Left ventricle myocardium inferior (tissue), 1 donor: ENCODE measurements at places on chromosomes 5 and 9.

- H3K4me1 ChIP-seq, result peaks cover 20% of the 10 kb centered on the region
- H3K27me3 ChIP-seq, result peaks cover 73% of the 10 kb centered on the region
- no peaks in the 10 kb centered on the region for H3K36me3 ChIP-seq
Observed at GRCh38 chr9:126702151-126703001, 88.6 kb downstream of the LMX1B start.

GRCh38 chr9:93365427-93366118, 85.9 kb upstream of the FAM120A start:
- no peak for DNase-seq
- no peak overlapping the region for H3K27ac ChIP-seq
- no peaks in the 10 kb centered on the region for H3K4me1 ChIP-seq
- peaks cover 4% of the 10 kb centered on the region for H3K27me3 ChIP-seq

- H3K27me3 ChIP-seq, result no peaks in the 10 kb centered on the region
- peak overlapping the region; percentile 76 for H3K27ac ChIP-seq
- H3K4me1 ChIP-seq, result peaks cover 40% of the 10 kb centered on the region
- peak; percentile 63 for DNase-seq
Observed at GRCh38 chr5:170632985-170633234, 129.1 kb downstream of the KCNIP1 start.

- H3K4me3 ChIP-seq, result no peak overlapping the region
- no peak overlapping the region for H3K27ac ChIP-seq
- no peak for DNase-seq
- peaks cover 8% of the 10 kb centered on the region for H3K4me1 ChIP-seq
- H3K36me3 ChIP-seq, result peaks cover 5% of the 10 kb centered on the region
- peaks cover 51% of the 10 kb centered on the region for H3K27me3 ChIP-seq
Observed at GRCh38 chr9:133429641-133430161, 7.5 kb downstream of the ADAMTS13 start.

GRCh38 chr5:93117751-93118531, 463.1 kb downstream of the NR2F1-AS1 start:
- H3K36me3 ChIP-seq, result no peaks in the 10 kb centered on the region
- no peak overlapping the region for H3K27ac ChIP-seq
- H3K4me3 ChIP-seq, result no peak overlapping the region
- H3K4me1 ChIP-seq, result peaks cover 8% of the 10 kb centered on the region
- DNase-seq, result no peak

- H3K27me3 ChIP-seq, result no peaks in the 10 kb centered on the region
- H3K4me1 ChIP-seq, result peaks cover 42% of the 10 kb centered on the region
- H3K36me3 ChIP-seq, result no peaks in the 10 kb centered on the region
- H3K4me3 ChIP-seq, result no peak overlapping the region
- H3K27ac ChIP-seq, result peak overlapping the region; percentile 24
Observed at GRCh38 chr5:139969318-139969717, 73.8 kb downstream of the NRG2 start.

- no peak for DNase-seq
- H3K4me1 ChIP-seq, result peaks cover 56% of the 10 kb centered on the region
- peak overlapping the region; percentile 22 for H3K27ac ChIP-seq
- H3K4me3 ChIP-seq, result no peak overlapping the region
- H3K36me3 ChIP-seq, result no peaks in the 10 kb centered on the region
Observed at GRCh38 chr9:71681104-71681707, 87.1 kb downstream of the CEMIP2 start.

DNA sequence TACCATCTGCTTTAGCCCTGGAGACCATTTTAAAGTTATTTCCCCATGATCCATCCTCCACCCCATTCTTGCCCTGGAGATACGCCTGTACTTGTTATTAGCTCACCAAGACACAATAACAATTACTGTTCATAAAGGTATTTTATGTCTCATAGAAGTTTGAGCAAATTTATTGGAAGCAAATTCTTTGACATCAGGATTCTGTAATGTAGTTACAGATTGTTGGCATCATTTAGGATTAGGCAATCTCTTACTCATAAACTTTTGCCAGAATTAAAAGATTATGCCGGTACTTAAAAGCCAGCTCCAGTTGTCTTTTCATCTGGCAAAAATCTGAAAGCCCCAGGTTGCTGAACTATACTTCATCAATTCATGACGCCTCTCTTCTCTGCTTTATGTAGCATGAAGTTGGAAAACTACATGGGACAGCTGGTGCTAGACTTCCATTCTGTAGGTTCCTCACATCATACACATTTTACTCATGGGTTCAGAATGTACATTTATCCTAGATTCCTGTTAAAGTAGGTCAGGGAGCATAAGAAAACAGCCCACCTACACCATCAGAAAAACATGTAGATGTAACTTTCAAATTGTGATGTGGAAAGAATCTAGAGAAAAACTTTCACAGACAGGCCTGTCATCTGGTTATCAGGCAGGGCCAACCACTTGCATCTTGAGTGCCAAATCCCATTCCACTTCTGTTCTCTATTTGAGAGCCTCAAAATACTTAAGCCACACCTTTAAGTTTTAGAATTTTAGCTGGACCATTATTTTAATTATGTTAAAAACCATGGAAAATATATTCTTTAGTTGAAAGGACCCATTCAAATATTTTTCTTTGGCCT, 14.0 kb downstream of the ATP10B start:
- H3K27ac ChIP-seq, result no peak overlapping the region
- no peaks in the 10 kb centered on the region for H3K4me1 ChIP-seq
- H3K36me3 ChIP-seq, result no peaks in the 10 kb centered on the region

DNA sequence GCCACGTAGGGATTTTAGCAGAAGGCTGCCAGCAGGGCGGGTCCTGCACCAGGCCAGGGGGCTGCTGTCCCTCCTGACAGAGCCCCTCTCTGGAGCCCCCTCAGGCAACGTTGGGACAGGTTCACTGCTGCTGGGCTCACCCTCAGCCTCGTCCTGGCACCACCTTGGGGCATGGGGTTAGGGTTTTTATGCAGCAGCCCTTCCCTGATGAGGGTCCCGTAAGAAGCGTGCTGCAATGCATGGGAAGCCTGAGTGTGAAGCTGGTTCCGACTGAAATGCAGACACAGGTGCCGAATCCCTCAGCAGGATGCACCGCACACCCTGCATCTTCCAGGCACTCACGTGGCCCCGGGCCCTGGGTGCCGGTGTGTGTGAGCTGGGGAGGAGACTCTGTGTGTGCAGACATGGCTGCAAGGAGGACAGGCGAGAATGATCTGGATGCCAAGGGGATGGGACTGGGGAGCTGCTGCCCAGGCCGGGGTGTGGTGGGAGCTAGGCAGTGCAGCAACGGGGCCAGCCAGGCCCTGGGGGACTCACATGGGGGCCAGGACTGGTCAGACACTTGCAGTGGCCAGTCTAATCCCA, 27.1 kb downstream of the ZDHHC11B start:
- H3K36me3 ChIP-seq, result no peaks in the 10 kb centered on the region
- H3K4me3 ChIP-seq, result peak overlapping the region; percentile 27
- H3K27ac ChIP-seq, result peak overlapping the region; percentile 96

DNA sequence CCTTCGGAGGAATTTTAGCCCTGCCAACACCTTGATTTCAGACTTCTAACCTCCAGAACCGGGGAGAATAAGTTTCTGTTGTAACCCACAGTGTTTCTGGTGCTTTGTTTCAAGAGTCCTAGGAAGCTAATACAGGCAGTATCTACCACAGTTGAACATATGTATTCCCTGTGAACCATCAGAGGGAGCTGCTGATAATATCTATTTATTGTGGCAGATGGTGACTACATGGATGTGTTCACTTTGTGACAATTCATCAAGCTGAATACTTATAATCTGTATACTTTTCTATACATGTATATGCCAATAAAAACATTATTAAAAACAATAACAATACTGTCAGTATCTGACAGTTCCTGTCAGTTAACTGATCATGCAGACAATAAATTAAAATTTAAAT, 137.2 kb upstream of the GNA14 start:
- no peak overlapping the region for H3K27ac ChIP-seq
- H3K36me3 ChIP-seq, result no peaks in the 10 kb centered on the region
- H3K4me1 ChIP-seq, result peaks cover 5% of the 10 kb centered on the region
- no peak overlapping the region for H3K4me3 ChIP-seq
- no peaks in the 10 kb centered on the region for H3K27me3 ChIP-seq

- H3K36me3 ChIP-seq, result no peaks in the 10 kb centered on the region
- no peak overlapping the region for H3K27ac ChIP-seq
- no peak overlapping the region for H3K4me3 ChIP-seq
- H3K4me1 ChIP-seq, result no peaks in the 10 kb centered on the region
- no peaks in the 10 kb centered on the region for H3K27me3 ChIP-seq
- DNase-seq, result no peak
Observed at GRCh38 chr5:145803112-145804004, 31.8 kb downstream of the PRELID2 start.

GRCh38 chr9:122158202-122158601, 1.4 kb downstream of the NDUFA8 start:
- H3K4me1 ChIP-seq, result peaks cover 68% of the 10 kb centered on the region
- H3K36me3 ChIP-seq, result no peaks in the 10 kb centered on the region
- peak overlapping the region; percentile 85 for H3K4me3 ChIP-seq
- DNase-seq, result no peak
- no peaks in the 10 kb centered on the region for H3K27me3 ChIP-seq

- DNase-seq, result no peak
- H3K36me3 ChIP-seq, result no peaks in the 10 kb centered on the region
- no peaks in the 10 kb centered on the region for H3K27me3 ChIP-seq
- H3K4me1 ChIP-seq, result no peaks in the 10 kb centered on the region
- no peak overlapping the region for H3K27ac ChIP-seq
- no peak overlapping the region for H3K4me3 ChIP-seq
Observed at GRCh38 chr5:63690546-63690945, 271.7 kb downstream of the HTR1A start.

GRCh38 chr5:15483351-15484097, 16.5 kb upstream of the FBXL7 start:
- no peak overlapping the region for H3K4me3 ChIP-seq
- DNase-seq, result no peak
- no peak overlapping the region for H3K27ac ChIP-seq
- H3K36me3 ChIP-seq, result no peaks in the 10 kb centered on the region
- no peaks in the 10 kb centered on the region for H3K27me3 ChIP-seq

DNA sequence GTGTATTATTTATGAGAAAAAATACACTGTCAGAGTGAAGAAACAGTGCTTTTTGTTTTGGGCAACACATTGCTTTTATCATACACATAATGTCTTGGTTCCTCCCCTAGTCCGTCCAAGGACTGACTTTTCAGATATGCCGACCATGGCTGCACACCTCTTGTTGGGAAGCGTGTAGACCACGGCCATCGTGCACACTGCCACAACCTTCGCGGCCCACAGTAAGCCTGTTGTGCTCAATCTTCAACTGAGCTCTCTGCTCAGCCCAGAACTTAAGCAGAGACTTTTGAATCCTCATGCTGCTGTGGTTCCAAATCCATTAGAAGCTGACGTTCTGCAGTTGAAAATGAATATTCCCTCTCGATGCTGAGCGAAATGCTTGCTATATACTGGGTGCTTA, 157.6 kb upstream of the IRX2 start:
- H3K36me3 ChIP-seq, result no peaks in the 10 kb centered on the region
- H3K4me3 ChIP-seq, result no peak overlapping the region
- no peak overlapping the region for H3K27ac ChIP-seq
- no peaks in the 10 kb centered on the region for H3K4me1 ChIP-seq

DNA sequence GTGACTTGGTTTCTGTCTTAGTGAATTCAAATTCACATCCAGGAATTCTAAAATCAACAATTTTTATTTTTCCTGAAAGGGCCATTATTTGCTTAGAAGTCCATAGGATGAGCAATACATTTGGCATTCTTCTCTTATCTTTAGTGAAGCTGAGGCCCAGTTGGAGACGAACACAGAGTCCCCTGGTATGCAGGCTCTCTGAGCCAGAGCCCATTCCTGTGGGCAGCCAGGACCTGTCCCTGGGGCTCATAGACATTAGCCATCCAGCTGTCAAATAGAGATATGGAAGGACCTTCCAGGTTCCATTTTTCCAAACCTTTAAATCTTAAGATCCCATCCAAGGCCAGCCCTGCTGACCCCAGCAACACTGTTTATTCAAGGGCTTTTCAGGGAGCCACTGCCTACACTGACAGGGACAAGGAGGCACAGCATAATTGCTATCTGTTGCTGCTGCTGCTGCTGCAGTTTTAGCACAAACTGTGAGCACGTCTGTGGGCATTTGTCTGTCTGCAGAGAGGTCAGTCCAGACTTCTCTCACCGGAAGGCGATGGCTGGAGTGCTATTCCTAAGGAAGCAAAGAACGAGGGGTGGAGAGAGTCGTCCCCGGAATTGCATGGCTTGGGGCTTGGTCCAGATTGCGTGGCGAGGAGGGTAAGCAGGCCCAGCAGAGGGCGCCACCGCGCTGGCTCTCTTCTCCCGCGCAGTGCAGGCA, 639.0 kb downstream of the CCDC171 start:
- peak; percentile 78 for DNase-seq
- peaks cover 10% of the 10 kb centered on the region for H3K4me1 ChIP-seq
- peak overlapping the region; percentile 19 for H3K4me3 ChIP-seq
- no peaks in the 10 kb centered on the region for H3K36me3 ChIP-seq

DNA sequence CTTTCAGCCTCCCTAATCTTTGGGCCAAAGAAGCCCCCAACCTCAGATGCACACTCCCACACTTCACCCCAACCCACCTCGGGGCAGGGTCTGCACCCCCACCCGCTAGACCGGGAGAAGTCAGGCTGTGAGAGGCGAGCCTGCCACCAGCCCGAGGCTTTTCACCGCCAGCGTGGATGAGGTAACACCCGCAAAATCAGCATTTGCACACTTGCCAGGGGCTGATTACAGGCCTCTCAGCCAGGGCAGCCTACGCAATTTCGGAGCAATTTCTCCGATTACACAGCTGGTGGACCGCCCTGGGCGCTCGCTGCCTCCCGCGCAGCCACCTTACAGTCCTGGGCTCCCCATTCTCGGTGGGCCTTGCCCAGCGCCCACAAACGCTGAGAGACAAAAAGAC, 68.5 kb downstream of the FOXD1 start:
- H3K27me3 ChIP-seq, result peaks cover 99% of the 10 kb centered on the region
- H3K4me1 ChIP-seq, result peaks cover 16% of the 10 kb centered on the region
- no peak for DNase-seq
- H3K4me3 ChIP-seq, result no peak overlapping the region
- no peaks in the 10 kb centered on the region for H3K36me3 ChIP-seq

GRCh38 chr5:148951612-148952011, 111.2 kb downstream of the SH3TC2 start:
- no peaks in the 10 kb centered on the region for H3K36me3 ChIP-seq
- DNase-seq, result no peak
- no peak overlapping the region for H3K4me3 ChIP-seq
- peaks cover 20% of the 10 kb centered on the region for H3K4me1 ChIP-seq
- no peak overlapping the region for H3K27ac ChIP-seq
- no peaks in the 10 kb centered on the region for H3K27me3 ChIP-seq

GRCh38 chr9:12697719-12698118, 4.5 kb downstream of the TYRP1 start:
- no peaks in the 10 kb centered on the region for H3K36me3 ChIP-seq
- H3K4me3 ChIP-seq, result peak overlapping the region; percentile 62
- no peak for DNase-seq
- peaks cover 30% of the 10 kb centered on the region for H3K4me1 ChIP-seq
- H3K27me3 ChIP-seq, result no peaks in the 10 kb centered on the region

GRCh38 chr9:96299823-96300222, 2.2 kb downstream of the HSD17B3 start:
- no peak for DNase-seq
- H3K4me3 ChIP-seq, result no peak overlapping the region
- peaks cover 4% of the 10 kb centered on the region for H3K36me3 ChIP-seq
- H3K27me3 ChIP-seq, result no peaks in the 10 kb centered on the region

- no peaks in the 10 kb centered on the region for H3K27me3 ChIP-seq
- no peaks in the 10 kb centered on the region for H3K36me3 ChIP-seq
- DNase-seq, result no peak
- no peaks in the 10 kb centered on the region for H3K4me1 ChIP-seq
- no peak overlapping the region for H3K27ac ChIP-seq
- H3K4me3 ChIP-seq, result no peak overlapping the region
Observed at GRCh38 chr9:113899205-113899604, 23.1 kb downstream of the ZNF618 start.
